ENCODE measurements at places on chromosomes 2 and 18.

GRCh38 chr2:141968433-141968832, 162.4 kb downstream of the LRP1B start:
- no peak overlapping the region for H3K27ac ChIP-seq
- no peak overlapping the region for H3K4me3 ChIP-seq
- H3K36me3 ChIP-seq = no peaks in the 10 kb centered on the region
- H3K4me1 ChIP-seq = no peaks in the 10 kb centered on the region
- no peaks in the 10 kb centered on the region for H3K27me3 ChIP-seq

GRCh38 chr18:3397031-3397750, 52.8 kb upstream of the TGIF1 start:
- no peak overlapping the region for H3K27ac ChIP-seq
- H3K4me1 ChIP-seq = no peaks in the 10 kb centered on the region
- H3K4me3 ChIP-seq = no peak overlapping the region

GRCh38 chr2:127097471-127097765, 9.5 kb downstream of the BIN1 start:
- H3K4me3 ChIP-seq = no peak overlapping the region
- H3K27me3 ChIP-seq = peaks cover 2% of the 10 kb centered on the region
- H3K4me1 ChIP-seq = peaks cover 5% of the 10 kb centered on the region

DNA sequence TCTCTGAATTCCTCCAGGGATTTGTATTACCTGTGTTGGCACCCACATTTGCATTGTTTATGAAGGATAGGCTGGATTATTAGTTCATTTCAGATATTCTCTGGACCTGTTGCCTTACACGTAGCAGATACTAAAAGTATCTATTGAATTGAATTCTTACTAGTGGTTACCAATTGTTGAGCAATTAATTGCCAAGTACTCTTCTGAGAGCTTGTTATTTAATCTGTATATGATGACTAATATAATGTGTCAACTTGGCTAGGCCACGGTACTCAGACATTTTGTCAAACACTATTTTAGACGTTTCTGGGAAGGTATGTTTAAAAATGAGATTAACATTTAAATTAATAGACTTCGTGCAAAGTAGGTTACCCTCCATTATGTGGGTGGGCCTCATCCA, 2.5 kb upstream of the SPP2 start:
- H3K4me3 ChIP-seq = no peak overlapping the region
- H3K4me1 ChIP-seq = no peaks in the 10 kb centered on the region
- H3K36me3 ChIP-seq = peaks cover 3% of the 10 kb centered on the region
- no peak for DNase-seq
- no peak overlapping the region for H3K27ac ChIP-seq

- no peaks in the 10 kb centered on the region for H3K27me3 ChIP-seq
- no peak overlapping the region for H3K4me3 ChIP-seq
- peaks cover 16% of the 10 kb centered on the region for H3K4me1 ChIP-seq
- no peak for DNase-seq
- no peak overlapping the region for H3K27ac ChIP-seq
These were observed 172.3 kb downstream of the PRKCE start for GRCh38 chr2:45823723-45824206.
